Thoracic aorta (tissue), 2 donors: ENCODE measurements at places on chromosomes 12 and 14. TPM values are rescaled to one million over a fixed set of nuclear protein-coding genes. Genes with fewer than 3 reads are reported as not detected.

GRCh38 chr12:51033048-51033447, 6.9 kb upstream of the SLC11A2 start:
- no peaks in the 10 kb centered on the region for H3K36me3 ChIP-seq
- H3K4me1 ChIP-seq: no peaks in the 10 kb centered on the region
- no peaks in the 10 kb centered on the region for H3K27me3 ChIP-seq
- no peak overlapping the region for H3K4me3 ChIP-seq

- no peaks in the 10 kb centered on the region for H3K4me1 ChIP-seq
- H3K27me3 ChIP-seq: no peaks in the 10 kb centered on the region
- H3K27ac ChIP-seq: no peak overlapping the region
Measured at GRCh38 chr12:54044425-54045103, 9.1 kb upstream of the HOXC4 start.

DNA sequence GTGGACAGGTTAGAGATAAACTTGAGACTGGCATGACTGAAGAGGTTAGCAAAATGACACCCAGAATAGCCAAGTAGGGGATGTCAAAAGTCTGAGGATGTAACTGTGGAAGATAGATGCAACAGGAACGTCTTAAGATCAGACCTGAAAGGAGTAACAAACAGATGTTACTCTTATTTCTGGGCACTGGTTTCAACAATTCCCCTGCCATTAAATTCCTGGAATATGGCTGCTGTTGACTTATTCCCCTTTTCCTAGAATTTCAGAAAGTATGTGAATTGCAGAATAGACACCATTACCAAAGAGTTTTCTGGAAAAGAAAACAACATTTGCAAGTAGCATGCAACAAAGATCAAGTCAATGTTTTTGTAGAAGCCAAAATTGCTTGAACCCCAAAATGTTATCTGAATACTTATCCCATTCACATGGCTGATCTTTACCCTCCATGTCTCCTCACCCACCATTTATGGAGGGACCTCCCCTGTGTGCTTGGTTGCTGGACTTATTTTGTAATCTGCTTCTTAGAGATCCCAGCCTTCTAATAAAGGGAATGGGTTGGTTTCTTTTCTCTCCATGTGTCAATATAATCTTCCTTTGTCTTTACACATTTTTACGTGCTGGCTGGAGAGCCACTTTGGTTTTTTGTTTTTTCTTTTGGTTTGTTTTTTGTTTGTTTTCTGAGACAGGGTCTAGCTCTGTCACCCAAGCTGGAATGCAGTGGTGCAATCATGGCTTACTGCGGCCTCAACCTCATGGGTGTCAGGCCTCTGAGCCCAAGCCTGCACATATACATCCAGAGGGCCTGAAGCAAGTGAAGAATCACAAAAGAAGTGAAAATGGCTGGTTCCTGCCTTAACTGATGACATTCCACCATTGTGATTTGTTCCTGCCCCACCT, 57.0 kb downstream of the BBS10 start:
- no peak overlapping the region for H3K4me3 ChIP-seq
- no peaks in the 10 kb centered on the region for H3K36me3 ChIP-seq
- no peak overlapping the region for H3K27ac ChIP-seq
- H3K27me3 ChIP-seq: no peaks in the 10 kb centered on the region
- no peaks in the 10 kb centered on the region for H3K4me1 ChIP-seq

DNA sequence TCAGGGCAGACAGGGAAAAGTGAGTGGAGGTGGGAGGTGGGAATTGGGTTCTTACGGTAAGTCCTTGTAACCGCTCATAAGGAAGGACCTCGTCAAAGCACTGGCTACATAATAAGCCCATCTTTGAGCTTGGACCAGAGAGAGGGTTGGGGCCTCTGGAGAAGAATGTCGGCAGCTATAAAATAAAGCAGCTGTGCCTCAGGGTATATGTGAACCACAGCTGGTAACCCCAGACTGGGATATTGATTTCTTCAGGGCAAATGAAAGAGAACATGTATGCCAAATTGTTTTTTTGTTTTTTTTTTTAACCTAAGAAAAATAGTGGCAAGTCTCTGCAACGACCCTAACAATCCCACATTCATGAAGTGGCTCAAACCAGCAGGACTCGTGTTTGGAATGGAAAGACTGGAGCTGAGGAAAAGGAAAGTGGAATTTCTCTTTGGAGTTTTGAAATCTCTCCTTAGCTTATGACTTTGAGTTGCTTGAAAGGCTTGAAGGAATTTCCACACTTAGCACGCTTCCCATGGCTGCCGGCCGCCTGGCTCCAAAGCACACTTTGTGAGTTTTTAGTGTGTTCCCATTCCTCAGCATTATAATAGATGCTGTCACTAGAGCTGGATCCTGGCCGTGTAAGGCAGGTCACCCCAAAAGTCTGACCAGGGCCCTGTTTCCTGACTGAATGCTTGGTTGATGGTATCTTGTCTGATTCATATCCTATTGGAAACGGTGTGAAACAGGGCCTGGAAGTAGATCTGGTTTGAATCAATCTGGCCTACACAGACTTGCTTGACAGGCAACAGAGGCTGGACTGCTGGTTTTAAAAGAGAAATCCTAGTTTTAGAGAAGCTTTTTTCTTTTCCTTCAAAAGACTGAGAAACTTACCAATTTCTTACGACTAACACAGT, 244.7 kb downstream of the MSRB3 start:
- no peaks in the 10 kb centered on the region for H3K27me3 ChIP-seq
- no peak overlapping the region for H3K27ac ChIP-seq
- no peaks in the 10 kb centered on the region for H3K36me3 ChIP-seq
- no peak overlapping the region for H3K4me3 ChIP-seq

- no peaks in the 10 kb centered on the region for H3K36me3 ChIP-seq
- H3K4me3 ChIP-seq: no peak overlapping the region
- DNase-seq: no peak
Measured at GRCh38 chr12:65832217-65832616, 7.9 kb downstream of the HMGA2 start.

DNA sequence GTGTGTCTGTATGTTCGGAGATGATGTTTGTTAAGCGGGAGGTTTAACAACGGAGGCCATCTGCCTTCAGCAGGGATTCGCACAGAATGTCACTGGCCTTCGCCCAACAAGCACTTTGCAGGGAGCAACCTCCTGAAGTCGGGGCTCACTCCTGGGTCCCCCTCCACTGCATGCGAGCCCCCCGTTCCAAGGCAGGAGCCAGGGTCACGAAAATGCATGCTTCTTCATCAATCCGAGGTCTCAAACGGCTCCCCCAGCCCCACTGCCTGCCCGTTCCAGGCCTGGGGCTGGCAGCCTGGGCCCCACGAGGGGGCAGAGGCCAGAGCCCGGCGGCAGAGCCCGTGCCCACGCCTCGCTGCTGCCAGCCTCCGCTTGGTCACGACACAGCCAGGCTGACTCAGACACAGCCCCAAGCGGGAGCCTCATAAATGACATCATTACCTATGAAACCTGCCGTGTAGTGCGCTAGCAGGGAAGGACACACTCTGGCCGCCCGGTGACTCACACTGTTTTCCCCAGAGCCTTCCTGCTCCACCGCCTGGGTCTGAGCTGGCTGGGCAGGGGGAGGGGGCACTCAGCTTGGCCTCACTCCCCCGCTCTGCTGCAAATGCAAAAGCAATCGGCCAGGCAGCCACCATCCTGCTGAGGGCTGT, 169.5 kb upstream of the RTL1 start:
- no peaks in the 10 kb centered on the region for H3K27me3 ChIP-seq
- H3K27ac ChIP-seq: no peak overlapping the region
- H3K4me1 ChIP-seq: peaks cover 16% of the 10 kb centered on the region
- H3K36me3 ChIP-seq: no peaks in the 10 kb centered on the region

The OASL gene
- 1.1 TPM for total RNA-seq

The L2HGDH gene
- 1.5 TPM for total RNA-seq

The SLCO1A2 gene
- total RNA-seq: not detected
